CD4-positive, alpha-beta T cell treated with Interleukin-17A for 4 hours (primary cell): ENCODE measurements at places on chromosomes 3 and 15.

- DNase-seq, result no peak
Measured at GRCh38 chr15:74055804-74056203, 26.5 kb downstream of the GOLGA6A start.

DNA sequence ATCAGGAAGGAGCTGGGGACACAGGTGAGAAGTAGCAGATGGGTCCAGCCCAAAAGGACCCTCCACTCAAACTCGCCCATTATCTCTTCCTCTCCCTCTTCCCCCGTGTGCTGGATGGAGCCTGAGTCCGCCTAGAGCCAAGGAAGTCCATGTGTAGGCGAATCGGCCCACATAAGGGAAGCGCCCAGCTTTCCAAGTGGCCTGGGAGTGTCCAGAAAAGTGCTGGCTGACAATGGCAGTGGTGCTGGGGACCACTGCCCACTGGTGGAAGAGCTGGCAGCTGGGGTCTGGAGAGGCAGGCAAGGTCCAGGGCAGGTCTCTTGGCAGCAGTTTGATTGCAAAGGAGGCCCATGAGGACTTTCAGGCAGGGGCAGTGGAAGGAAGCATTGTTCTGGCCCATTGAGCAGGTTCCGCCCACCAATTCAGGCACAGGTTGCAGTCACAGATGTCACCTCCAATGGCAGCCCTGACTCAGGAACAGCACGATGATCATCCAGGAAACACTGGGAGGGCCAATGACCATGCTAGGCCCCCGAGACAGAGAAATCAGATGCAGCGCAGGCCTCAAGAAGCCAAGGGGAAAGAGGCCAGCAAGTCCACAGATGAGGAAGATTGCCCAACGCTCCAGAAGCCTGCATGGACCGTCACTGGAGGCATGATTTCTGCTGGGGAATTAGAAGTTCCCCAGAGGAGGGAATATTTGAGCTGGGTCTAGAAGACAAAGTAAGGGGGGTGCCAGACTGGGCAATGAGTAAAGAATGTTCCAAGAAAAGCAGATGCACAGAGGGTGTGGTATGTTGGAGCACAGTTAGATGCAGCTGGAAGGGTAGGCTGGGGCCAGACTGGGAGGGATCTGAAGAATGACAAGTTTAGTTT, 3.0 kb downstream of the MFGE8 start:
- DNase-seq, result no peak

- DNase-seq, result no peak
Measured at GRCh38 chr3:49161808-49162530, 4.2 kb downstream of the CCDC71 start.

GRCh38 chr15:85316244-85316934, 64.0 kb upstream of the AKAP13 start:
- peak; percentile 50 for DNase-seq

GRCh38 chr3:182628531-182628930, 164.8 kb upstream of the ATP11B start:
- DNase-seq, result no peak

GRCh38 chr3:24258727-24259600, 235.7 kb downstream of the THRB start:
- no peak for DNase-seq

DNA sequence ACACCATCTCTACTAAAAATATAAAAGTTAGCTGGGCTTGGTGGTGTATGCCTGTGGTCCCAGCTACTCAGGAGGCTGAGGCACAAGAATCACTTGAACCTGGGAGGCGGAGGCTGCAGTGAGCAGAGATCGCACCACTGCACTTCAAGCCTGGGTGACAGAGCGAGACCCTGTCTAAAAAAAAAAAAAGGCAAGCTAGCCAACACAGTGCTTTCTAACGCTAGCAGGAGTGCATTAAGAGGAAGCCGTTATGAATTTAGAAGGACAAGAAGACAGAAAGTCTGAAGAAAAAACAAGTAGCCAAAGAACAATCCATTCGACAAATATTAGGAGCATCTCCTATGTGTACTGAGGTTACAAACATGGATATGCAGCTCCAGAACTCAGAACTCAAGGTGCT, 28.6 kb downstream of the BHLHE40 start:
- DNase-seq, result no peak

DNA sequence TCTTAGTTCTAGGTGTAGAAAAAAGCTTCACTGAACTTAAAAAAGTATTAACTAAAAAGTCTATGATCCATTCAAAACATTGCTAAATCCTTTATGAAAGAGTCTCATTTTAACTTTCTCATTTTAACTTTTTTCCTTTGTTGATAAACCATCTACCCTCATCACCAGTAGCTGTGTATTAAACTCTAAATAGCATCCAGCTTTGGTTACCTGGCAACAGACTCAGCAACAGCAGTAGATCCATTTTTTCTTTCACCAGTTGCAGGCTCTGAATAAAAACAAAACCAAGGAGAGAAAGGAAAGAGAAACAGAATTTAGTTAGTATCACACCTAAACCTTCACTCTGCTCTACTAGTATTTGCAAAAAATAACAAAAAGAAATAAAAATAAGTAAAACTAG, 51.6 kb downstream of the TP53BP1 start:
- DNase-seq, result no peak

GRCh38 chr3:145017959-145018358, 1046.3 kb downstream of the DIPK2A start:
- DNase-seq, result no peak

DNA sequence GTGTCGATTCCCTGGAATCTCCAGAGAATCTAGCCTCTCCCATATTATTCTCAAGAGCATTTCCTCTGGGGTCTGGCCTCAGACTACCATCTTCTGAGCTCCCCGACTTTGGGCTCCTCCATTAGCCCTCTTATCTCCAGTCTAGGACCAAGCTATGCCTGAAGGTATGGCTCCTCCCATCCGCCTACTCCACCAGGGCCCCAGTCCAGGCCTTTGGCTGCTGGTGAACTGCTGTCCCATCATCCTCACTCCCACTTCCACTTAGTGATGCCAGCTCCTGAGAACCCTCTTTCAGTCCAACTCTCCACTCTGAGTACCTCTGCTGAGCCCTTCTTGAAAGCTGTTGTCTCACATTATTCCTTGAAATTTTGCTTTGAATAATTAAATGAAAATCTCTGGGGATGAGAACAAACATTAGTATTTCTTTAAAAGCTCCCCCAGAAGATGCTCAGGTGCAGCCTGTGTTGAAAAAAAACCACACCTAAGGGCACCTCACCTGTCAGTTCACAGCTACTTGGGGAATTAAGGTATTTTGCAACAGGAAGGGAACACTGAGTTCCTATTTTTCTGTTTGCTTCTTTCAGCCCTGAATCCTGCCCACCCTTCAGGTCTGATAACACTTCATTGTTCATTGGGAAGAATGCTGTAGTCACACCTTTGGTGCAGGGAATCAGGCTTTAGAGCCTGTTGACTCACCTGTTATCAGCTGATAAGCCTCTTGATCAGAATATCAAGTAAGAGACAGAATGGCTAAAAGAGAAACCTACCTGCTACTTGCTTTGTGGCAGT, 9.5 kb downstream of the CLDN18 start:
- no peak for DNase-seq

DNA sequence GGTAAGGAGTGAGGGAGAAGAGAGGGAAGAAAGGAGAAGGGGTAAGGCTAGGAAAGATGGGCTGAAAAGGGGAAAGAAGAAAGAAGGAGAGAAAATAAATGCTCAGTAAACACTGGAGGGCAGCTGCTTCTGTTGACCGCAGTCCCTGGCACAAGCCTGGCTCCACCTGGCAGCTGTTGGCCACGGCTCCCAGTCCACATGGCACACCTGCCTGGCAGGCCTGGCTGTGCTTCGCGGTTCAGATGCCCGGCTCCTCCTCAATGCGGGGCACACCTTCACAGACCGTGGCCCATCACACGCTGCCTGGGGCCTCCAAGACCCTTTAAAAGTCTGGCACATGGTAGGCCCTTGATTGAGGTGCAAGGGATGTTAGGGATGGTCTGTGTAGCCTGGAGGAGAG, 516.8 kb upstream of the PROK2 start:
- DNase-seq, result no peak

DNA sequence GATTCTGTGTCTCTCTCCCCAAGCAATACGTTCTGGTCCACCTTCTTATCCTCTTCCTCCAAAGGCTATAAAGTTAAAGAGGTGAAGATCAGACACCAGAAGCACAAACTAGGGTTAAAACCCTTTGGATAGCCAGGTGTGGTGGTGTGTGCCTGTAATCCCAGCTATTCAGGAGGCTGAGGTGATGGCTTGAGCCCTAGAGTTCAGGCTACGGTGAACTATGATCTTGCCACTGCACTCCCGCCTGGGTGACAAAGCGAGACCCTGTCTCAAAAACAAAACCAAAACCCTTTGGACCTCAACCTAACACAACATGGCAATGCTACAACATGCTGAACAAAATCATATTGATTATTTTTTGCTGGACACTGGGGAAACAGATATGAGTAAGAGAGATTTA, 43.2 kb downstream of the MSL2 start:
- DNase-seq, result no peak

DNA sequence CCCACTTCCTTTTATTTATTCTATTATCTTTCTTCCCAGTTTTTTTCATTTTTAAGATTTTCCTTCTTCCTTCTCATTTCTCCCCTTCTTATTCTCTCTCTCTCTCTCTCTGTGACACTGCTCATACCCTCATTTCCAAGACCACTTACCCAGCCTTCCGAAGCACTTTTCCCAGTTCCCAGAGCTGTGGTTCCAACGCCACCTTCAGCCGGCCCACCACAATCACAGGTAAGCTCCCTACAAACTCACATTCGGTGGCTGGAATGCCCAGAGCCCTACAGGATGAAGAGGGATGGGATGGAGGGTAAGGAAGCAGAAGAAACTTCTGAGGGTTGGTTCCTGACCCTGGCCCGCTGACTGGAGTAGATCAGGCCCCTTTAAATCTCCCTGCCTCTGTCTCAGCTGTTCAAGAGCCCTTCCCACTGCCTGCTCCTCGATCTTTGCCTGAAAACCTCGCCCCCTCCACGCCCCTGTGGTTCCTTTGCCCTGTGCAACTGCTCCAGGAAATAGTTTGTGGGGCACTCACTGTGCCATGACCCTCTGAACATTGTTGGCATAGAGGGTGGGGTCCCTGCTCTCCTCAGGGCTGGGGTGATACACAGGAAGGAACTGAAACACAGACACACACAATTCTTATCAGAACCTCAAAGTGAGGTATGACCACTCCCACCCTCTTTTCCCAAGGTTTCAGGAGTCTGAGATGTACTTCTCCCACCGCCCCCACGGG, 4.8 kb downstream of the LPCAT4 start:
- no peak for DNase-seq

DNA sequence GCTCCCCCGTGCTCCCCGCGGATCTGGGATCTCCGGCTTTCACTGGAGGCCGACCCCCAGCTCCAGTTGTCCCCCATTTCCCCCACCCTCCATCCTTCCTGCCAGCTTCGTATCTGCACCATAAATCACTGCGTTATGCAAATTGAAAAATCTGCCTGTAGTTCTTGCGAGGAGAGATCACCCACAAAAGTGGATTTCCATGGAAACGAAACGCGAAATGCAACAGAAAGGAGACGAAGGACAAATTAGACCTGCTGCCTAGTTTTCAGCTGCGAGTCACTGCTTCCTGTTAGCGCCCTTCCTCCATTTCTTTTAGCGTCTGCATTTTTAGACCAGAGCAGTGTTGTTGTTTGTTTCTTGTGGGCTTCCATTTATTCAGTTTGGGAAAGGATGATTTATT, 127.1 kb upstream of the ATP10A start:
- no peak for DNase-seq

- no peak for DNase-seq
Measured at GRCh38 chr15:52337198-52337853, 41.7 kb upstream of the MYO5C start.

DNA sequence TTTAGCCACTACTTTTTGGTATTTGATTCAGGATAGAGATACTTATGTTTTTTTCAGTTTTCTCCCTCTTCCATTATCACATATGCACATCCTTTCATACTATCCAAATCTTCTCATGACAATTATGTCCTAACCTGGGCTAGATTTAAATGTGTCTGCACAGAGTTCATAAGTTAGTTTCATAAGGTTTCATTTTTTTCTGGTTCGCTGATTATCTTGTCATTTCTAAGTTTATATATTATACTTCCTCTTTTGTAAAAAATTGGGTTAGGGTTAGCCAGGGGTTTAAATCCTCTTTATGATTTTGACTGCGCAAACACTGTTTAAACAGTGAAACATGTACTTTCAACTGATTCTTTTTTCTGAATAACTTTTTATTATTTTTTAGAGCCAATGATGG, 148.6 kb downstream of the SST start:
- DNase-seq, result no peak

DNA sequence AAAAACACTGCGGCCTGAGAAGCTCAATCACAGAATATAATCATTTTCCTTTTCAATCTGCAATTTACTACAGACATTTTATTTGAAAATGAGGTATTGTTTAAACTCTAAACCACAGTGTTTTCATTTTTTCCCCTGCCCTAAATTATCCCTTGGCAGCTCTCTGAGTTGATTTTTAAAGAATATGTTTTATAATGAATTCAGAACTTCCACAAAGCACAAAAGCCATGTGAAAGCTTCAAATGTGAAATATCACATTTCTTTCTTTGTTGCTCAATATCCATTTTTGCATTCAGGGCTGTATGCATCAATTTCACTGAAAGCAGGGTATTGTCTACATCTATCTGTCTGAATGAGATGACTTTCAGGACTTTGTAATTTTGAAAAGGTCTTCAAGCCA, 813.6 kb upstream of the ALCAM start:
- no peak for DNase-seq

- no peak for DNase-seq
Measured at GRCh38 chr3:160725338-160725737, 30.7 kb upstream of the PPM1L start.

GRCh38 chr3:25513642-25514266, 85.7 kb downstream of the RARB start:
- DNase-seq, result no peak

DNA sequence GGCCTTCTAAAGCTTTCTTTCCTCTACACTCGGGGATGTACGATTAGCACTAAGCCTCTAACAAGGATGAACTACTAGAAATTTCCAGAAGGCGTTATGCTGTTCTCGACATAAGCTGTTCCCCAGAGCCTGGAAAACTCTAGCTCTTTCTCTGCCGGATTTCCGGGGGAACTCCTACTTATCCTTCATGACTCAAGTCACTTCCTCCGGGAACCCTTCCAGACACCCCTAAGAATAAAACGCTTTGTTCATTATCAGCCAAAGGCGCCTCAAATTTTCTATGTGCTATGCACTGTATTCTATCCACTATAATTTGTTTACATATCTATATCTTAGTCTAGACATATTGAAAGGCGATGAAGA, 455 bp upstream of the SNAP23 start:
- DNase-seq, result peak; percentile 13

DNA sequence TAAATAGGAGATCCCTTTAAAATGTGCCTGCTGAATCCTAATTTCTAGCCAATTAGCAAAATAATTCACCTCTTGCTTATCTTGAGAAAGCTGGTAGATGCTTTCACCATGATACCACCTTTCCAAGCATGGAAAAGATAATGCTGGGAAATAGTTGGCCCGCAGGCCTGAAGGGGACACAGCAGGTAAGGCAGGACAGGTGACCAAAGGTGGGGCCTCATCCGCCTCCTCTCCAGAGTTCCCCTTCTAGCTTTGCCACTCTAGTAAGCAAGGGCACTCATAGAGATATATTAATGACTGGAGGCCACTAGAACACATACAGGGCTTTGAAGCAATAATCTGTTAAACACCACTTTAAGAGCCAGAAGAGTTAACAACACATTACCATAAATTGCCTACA, 45.5 kb downstream of the SATB1 start:
- DNase-seq, result no peak

GRCh38 chr3:24475925-24476324, 18.7 kb downstream of the THRB start:
- no peak for DNase-seq

GRCh38 chr15:70033109-70033508, 64.6 kb downstream of the TLE3 start:
- DNase-seq, result no peak

- peak; percentile 27 for DNase-seq
Measured at GRCh38 chr3:101643861-101644613, 32.9 kb downstream of the ZBTB11 start.
